Stimulated activated CD8-positive, alpha-beta memory T cell treated with anti-CD3 and anti-CD28 coated beads, Interleukin-4, amount 100 ng/mL, for 1 hour (primary cell): ENCODE measurements at places on chromosomes 6 and 20.

- no peak for DNase-seq
These were observed 2.0 kb upstream of the SPACA1 start for GRCh38 chr6:88045521-88046136.

- DNase-seq: no peak
These were observed 59.0 kb upstream of the EEF1A1 start for GRCh38 chr6:73579851-73580246.

DNA sequence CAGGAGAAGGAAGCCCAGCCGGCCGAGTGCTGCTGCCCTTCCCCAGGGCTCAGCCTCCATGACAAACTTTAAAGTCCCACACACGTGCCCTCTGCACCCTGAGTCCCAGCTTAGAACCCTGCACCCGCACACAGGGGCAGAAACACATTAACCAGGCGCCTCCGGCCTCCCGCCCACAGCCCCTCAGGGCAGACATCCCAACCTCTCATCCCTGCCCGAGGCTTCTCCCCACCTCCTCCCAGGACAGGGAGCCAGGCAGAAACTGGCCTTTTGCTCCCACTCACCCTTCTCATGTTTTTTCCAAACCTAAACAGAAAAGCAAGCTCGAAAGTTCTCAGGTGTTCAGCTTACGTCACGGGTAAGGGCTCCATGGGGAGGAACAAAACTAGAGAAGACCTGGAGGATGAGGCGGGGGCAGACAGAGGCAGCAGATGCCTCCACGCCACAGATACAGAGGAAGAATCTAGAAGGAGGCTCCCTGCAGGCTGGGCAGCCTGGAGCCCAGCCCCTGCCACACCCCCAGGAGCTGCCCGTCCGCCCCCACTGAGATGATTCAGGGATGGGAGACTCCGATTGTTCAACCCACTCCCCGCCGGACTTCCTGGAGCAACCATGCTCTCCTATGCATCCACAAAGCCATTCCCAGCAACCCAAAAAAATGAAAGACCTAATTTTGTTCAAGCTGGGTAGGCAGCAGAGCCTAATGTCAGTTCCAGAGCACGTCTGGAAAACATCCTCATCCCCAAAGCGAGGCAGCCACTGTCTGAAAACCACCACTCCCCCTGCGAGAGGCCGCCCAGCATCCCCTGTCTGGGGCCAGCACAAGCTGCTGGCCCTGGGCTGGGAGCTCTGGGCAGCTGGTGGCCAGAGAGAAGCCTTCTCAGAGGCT lies 8.8 kb downstream of the KCNQ2 start:
- no peak for DNase-seq

DNA sequence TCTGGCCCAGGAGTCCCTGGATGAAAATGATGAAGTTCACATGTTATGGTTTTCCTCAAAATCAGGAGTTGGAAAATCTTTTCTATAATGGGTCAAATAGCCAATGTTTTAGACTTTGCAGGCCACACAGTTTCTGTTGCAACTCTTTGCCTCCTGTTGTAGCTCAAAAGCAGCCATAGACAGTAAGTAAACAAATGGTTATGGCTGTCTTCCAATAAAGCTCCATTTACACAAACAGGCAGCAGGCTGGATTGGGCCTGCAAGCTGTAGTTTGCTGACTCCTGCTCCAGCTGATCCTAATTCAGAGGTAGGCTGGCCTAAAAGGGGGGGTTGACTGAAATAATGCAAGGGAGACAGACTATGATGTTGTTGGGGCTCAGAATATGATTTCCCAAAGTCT lies 33.0 kb downstream of the METTL24 start:
- no peak for DNase-seq

- DNase-seq: no peak
These were observed 143.2 kb upstream of the EPHA7 start for GRCh38 chr6:93562582-93562981.

- DNase-seq: no peak
These were observed 182.2 kb downstream of the COL12A1 start for GRCh38 chr6:75023634-75024033.

DNA sequence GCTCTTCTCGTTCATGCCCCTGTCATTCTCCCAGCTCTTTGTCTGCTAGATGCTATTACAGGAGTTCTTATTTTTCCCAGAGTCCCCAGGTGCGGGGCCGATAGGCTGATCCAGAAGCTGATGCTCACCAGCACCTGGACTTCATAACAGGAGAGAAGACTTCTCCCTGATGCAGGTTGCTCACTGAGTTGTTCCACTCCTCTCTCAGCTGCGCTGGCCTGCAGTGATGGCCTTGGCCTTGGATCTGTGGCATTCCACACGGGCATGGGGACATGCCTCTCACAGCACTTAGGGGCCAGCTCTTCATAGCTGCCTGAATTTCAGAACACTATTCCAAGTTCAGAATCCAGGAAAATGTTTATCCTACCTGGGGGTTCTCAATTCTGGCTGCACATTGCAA lies 7.1 kb upstream of the TXNDC5 start:
- DNase-seq: no peak

DNA sequence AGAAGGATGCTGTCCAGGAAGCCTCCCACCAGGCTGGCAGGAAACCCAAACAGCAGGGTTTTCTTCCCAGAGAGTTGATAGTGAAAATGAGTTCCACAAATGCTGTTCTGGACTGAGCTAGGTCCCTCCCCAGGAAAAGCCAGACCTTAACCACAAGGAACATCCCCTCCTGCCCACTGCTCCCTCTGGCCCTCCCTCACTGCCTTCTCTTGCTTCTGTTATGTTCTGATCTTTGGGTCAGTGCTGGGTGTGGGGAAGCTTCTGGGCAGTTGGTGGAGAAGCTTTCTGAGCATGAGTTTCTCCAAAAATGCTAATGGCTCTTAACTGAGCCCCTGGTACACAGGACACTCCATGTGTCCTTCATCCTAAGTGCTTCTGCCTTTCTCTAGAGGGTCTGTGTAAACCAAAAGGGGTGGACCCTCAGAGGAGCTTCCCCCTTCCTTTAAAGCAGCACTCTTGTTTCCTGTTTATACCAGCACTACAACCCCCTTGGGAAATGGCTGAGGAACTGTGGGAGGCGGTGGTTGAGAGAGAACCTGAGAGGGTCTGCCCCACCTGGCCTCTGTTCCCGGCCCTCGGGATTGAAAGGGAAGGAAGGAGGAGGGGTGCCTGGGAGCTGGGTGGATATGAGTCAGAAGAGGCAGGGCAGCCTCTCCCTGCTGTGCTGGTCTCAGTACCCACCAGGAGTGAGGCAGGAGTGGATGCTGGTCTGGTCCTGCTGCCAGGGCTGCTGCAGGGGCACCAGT lies 42.0 kb downstream of the CDS2 start:
- DNase-seq: no peak

DNA sequence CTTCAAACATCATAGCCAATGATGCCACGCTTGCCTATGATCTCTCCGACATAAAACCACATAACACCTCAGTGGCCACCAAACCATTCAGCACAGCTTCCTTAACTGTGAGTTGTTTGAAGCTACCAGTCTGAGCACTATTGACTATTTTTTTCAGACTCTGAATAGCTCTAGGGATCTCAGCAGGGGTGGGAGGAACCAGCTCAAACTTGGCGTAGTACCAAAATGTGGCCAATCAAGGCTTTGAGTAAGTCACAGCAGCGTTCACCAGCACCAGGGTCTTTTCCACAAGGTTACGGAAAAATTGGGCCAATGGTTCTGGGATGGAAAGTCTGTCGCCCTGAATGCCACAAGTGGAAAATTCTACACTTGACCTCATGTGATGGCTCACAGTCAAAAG lies 70.6 kb downstream of the SMPDL3A start:
- no peak for DNase-seq

DNA sequence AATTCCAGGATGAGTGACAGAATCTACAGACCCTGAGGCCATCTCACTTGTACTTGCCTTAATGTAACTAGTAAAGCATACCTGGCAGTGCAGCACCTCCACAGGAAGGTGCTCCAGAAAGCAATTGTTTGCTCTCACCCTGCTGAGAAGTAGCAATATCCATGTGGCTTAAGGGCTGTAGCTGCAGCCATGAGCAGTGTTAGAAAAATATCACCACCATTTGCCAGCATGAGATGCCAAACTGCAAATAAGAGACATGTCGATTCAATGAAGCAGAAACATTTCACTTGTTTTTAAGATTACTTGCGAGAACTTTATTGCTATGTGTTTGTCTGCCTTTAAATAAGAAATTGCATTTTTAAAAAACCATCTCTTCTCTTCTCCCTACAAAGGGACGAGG lies 151.5 kb downstream of the PRL start:
- no peak for DNase-seq

GRCh38 chr6:15452182-15452941 lies 206.5 kb downstream of the JARID2 start:
- DNase-seq: no peak

DNA sequence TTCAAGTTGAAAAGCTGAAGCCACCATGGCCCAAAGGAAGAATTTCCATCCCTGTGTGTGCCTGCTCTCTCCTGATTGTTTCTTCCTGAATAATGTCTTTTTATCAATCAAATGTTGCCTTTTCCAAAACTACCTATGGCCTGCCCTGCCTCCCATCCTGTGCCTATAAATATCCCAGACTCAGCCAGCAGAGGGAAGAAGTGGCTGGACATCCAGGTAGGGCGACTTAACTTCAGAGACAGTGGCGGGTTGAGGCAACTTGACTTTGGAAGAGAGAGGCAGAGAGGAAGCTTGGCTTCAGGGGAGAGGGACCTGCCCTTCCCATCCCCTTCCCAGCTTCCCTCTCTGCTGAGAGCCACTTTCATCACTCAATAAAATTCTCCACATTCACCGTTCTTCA lies 133.0 kb downstream of the LCA5 start:
- no peak for DNase-seq

DNA sequence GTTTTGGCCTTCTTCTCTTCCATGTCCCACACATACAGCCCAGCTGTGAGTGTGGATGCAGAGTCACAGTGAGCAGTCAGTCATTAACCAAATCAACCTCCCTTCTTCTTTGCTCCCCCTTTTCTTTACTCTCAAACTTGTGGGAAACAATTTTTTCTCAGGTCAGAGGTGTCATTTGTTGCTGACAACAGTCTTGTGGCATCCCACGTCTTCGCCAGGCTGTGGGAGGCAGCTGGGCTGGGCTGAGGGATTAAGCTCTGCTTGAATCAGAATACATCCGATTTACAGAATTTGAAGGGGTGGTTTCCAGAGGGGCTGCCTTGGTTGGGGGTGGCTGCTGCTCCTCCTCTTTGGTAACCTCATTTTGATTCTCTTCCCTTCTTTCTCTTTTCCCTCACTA lies 40.5 kb downstream of the SCGN start:
- DNase-seq: no peak

DNA sequence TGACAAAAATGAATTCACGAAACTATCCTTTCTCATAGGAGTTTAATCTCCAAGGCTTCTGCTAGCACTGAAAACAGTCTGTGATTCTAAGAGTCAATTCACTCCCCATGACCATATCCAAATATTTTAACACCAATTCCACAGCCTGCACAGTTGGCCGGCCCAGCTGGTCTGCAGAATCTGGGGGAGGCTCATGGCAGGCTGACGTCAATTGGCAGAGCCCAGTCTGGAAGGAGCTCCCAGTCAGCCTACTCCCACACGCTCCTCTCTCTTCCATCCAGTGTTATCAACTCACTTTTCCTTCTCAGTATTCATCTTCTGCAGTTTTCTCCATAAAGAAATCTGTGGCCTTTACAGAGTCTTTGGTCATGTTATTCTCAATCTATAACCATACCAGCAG lies 111.0 kb downstream of the TBXT start:
- no peak for DNase-seq

DNA sequence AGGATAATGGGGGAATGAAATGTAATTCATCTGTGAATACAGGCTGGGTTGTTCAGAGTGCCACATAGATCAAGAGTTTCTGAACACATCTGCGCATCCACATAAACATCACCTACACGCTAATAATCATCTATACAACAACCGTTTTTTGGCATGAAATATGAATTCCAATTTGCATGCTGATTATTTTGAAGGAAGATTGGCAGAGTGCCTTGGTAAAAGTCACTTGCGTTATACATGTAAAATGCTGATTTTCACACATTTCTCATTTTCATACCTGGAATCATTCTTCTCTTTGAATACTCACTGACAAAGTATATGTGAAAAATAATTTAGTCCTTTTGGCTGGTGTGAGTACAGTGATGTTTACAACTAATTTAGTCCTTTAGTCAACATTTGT lies 17.7 kb downstream of the COL9A1 start:
- DNase-seq: no peak

- DNase-seq: no peak
These were observed 4.7 kb upstream of the ADGRG6 start for GRCh38 chr6:142296975-142297604.

DNA sequence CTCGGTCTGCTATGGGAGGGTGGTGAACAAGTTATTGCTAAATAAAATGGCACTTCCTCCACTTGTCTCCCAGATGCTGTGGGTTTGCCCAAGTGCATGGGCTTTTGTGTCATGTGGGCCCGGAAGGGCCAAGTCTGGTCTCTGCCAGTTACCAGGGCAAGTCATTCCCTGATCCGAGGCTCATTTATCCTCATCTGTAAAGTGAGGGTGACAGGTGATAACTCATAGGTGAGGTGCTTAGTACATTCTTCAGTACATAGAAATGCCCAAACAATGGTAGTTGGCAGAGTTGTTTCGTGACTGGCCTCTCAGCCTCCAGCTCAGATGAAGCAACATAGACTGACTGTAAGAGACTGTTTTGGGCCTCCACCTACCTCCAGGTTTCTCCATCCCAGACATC lies 2.0 kb upstream of the MUCL3 start:
- DNase-seq: no peak

DNA sequence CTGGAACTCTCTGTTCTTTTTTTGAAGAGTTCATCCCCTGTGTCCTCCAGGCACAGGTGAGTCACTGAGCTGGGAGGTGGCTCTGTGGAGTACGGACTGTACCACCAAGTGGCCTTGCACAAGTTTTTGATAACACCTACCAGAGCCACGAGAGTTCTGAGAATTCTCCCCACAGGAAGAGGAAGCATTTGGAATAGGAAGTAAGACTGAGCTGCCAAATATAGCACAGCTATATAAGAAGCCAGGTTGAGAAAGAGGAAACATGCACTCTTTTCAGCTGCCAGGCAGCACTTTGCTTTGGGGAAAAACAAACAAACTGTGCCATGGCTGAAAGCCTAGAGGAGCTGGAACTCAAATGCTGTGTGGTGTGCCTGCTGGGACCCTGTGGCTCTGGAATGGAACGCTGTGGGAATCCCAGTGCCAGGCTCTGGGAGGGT lies 70.8 kb upstream of the RIPOR2 start:
- no peak for DNase-seq

DNA sequence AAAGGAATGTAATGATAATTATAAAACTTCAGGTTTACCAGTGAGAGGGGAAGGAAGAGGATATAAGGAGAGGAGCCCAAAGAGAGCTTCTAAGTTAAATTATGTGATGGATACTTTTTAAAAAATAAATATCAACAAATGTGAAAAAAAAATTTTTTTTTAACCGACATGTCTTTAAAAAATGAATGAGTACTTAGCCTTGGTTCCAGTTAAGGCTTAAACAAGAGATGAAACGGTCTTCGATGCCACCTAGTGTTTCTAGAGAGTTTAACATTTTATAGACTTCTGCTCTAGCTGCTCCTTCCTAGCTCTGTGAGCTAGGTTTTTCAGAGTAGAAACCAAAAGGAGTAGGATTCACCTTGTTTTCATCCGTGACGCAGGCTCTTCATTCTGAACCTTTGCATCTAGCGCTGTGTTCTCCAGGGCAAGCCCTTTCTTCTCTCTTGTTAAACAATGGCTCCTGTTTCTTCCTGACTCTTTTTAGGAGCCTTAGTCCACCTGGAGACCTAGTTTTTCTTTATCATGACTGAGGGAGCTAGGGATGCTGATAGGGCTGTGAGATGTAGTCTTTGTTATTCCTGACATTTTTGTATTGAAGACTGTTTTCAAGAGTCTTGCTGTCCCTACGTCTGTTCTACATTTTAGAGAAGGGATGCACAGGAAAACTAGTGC lies 42.4 kb upstream of the GNRH2 start:
- no peak for DNase-seq

GRCh38 chr6:90545448-90545847 lies 41.4 kb downstream of the MAP3K7 start:
- DNase-seq: no peak
